ENCODE measurements at places on chromosomes 12 and 14. TPM values are rescaled to one million over a fixed set of nuclear protein-coding genes. Genes with fewer than 3 reads are reported as not detected.

SLC6A13 gene
- 2.2 TPM for polyA plus RNA-seq

RNU6-7 gene
- polyA plus RNA-seq = not detected

EIF2S3B gene
- polyA plus RNA-seq = 3.8 TPM

LRRK2 gene
- polyA plus RNA-seq = 6.4 TPM

IL31 gene
- polyA plus RNA-seq = not detected

DCN gene
- 1,637 TPM for polyA plus RNA-seq

LYZ gene
- 42.8 TPM for polyA plus RNA-seq

HPD gene
- polyA plus RNA-seq = not detected

DBX2 gene
- not detected for polyA plus RNA-seq

OTX2 gene
- polyA plus RNA-seq = not detected

SCYL2 gene
- polyA plus RNA-seq = 62.4 TPM

OVCH1 gene
- not detected for polyA plus RNA-seq

TAS2R42 gene
- not detected for polyA plus RNA-seq

NOVA1 gene
- 10.5 TPM for polyA plus RNA-seq

DTD2 gene
- 21.5 TPM for polyA plus RNA-seq

HOXC4 gene
- polyA plus RNA-seq = 5.6 TPM

KRT3 gene
- not detected for polyA plus RNA-seq

Data from right lung (tissue), 10 donors.